Upper lobe of left lung (tissue), 6 donors: ENCODE measurements at places on chromosomes 16 and 17. TPM values are rescaled to one million over a fixed set of nuclear protein-coding genes. Genes with fewer than 3 reads are reported as not detected.

DNA sequence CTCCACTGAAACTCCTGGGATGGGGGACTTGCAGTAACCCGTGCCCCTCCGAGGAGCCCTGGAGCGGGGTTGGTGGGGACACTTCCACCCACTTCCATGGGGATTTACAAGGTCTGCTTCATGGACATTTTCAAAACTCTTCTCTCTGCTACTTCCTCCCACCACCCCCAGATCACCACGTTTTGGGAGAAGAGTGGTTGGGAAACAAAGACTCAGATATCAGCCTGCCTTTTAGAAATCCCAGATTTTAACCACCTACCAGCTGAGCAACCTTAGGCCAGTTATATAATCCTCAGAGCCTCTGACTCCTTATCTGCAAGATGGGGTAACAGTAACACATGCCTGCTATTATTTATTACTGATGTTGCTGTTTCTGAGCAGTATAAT, 184.8 kb downstream of the CCDC182 start:
- DNase-seq = no peak
- no peaks in the 10 kb centered on the region for H3K36me3 ChIP-seq
- H3K27me3 ChIP-seq = no peaks in the 10 kb centered on the region
- no peak overlapping the region for H3K4me3 ChIP-seq
- H3K27ac ChIP-seq = no peak overlapping the region
- H3K4me1 ChIP-seq = peaks cover 4% of the 10 kb centered on the region

DNA sequence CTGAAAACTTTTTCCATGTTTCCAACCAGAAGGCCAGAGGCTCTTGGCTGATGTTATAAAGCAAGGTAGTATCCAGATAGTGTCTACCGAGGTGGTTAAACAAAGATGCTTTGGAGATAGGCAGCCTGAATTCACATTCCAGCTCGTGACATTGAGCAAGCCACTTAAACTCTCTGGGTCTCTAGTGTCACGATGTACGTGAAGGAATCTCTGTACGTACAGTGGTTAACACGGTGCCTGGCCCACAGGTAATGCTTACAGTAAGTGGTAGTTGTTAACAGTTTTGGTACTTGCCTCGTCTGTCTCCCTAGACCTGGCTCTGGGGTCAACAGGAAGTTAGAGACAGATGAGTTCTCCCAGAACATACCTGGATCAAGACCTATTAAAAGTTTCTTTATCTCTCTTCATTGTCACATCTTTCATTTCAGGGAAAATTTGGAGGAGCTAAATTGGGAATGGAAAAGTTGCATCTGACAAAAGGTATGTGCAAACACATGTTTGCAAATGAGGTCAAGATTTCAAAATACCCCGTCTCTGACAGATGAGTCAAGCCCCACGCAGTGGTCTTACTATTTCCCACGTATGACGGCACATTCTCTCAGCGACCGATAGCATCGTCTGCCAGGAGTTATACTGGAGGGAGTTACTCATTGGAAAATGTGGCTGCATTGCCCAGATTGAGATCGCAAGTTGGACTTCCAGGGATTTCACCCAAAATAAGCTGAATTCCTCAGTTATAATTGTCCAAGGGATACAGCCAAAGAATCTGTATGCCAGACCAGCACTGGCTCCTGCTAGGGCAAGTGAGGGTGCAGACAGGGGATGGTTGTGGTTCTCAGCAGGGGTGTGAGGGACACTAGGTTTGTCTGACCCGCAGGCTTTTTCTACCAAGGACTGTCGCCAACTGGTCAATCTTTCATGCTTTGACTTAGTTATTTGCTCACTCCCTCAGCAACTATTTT, 18.9 kb upstream of the MYH10 start:
- no peaks in the 10 kb centered on the region for H3K36me3 ChIP-seq
- no peaks in the 10 kb centered on the region for H3K27me3 ChIP-seq
- H3K27ac ChIP-seq = no peak overlapping the region
- H3K4me3 ChIP-seq = no peak overlapping the region
- H3K4me1 ChIP-seq = no peaks in the 10 kb centered on the region

DNA sequence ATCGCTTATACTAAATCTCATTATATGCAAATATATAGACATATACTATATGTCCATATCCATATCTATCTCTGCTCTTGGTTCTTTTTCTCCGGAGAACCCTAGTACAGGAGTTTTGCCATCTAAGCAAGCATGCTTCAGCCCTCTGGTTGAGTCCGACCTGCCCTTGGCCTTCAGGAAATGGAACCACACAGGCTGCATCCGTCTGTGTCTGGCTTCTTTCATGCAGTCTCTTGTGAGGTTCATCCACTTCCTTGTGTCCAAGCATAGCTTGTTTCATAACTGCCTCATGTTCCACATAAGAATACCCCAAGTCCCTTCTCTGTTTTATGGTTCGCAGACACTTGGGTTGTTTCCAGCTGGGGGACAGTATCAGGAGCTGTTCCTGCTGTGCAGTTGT, 16.8 kb downstream of the SNX20 start:
- peaks cover 14% of the 10 kb centered on the region for H3K4me1 ChIP-seq
- H3K4me3 ChIP-seq = no peak overlapping the region
- H3K27ac ChIP-seq = no peak overlapping the region
- H3K36me3 ChIP-seq = no peaks in the 10 kb centered on the region

- no peaks in the 10 kb centered on the region for H3K27me3 ChIP-seq
- peaks cover 4% of the 10 kb centered on the region for H3K36me3 ChIP-seq
- no peak overlapping the region for H3K4me3 ChIP-seq
Measured at GRCh38 chr17:65190467-65191097, 53.4 kb downstream of the RGS9 start.

DNA sequence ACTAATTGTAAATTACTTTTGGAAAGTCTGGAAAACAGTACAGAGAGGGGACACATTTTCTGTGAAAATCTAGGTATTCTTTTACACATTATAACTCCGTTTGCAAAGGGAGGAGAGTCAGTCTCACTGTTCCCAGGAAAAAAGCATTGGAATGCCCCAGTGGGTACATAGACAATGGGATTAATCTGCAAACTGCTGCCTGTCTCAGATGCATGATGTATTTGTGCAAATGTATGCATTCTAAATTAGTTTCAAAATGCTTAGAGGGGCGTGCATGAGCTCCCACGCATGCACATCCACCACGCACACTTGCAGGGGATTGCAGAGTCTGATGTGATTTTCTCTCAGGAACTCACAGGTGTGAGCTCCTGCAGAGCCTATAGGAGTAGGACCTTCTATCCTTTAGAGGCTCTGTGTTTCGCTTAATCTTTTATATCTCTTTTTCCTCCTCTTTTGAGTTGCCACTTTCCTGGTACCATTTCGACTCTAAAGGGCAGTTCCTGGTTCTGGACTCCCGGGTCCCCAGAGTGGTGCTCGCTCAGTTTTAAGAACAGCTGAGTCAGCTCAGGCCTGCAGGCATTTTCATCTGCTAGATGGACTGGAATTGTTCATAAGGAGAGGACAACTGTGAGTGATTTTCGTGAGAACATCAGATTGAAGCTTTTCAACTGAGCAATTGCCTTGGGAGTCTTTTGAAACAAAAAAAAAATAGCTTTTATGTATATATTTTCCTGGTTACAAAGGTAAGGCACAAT, 1.1 kb downstream of the BCO1 start:
- no peaks in the 10 kb centered on the region for H3K27me3 ChIP-seq
- no peak for DNase-seq
- H3K36me3 ChIP-seq = no peaks in the 10 kb centered on the region
- no peak overlapping the region for H3K27ac ChIP-seq
- H3K4me3 ChIP-seq = no peak overlapping the region

CPNE7 gene
- total RNA-seq = 14.7 TPM

CA5A gene
- total RNA-seq = under 0.01 TPM
